ENCODE measurements at places on chromosomes 11 and 22.

GRCh38 chr22:42281706-42282251 is 11.3 kb upstream of the TCF20 start:
- DNase-seq, result no peak

DNA sequence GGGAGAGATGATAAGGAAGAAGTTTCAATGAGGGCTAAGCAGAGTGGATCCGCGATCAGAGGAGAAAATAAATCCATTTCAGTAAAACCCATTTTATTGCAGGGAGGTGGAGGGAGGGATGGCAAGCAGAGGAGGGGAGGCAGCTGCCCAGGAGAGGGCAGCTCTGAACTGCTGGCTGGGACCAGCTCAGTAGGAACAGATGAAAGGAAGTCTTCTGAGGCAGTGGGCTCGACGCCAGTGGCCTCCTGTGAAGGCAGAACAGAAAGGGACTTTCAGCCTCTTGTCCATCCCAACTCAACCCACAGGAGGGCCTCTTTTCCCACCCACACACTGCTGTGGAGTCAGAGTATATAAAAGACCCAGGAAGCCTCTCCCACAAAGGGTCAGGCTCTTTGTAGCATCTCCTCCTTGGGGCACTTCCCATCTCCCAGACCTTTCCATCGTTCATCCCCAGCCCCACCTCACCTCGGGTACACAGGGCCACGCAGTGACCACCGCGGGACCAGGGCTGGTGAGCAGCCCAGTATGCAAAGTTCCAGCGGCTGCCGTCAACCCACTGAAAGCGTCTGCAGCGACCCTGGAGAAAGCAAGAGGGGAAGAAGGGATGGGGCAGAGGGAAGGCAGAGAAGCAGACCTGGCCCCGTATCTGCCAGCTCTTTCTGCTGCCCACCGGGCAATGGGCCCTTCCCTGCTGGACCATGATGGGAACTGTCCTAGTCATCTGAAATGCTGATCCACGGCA is 3.0 kb downstream of the PRG2 start:
- no peak for DNase-seq

DNA sequence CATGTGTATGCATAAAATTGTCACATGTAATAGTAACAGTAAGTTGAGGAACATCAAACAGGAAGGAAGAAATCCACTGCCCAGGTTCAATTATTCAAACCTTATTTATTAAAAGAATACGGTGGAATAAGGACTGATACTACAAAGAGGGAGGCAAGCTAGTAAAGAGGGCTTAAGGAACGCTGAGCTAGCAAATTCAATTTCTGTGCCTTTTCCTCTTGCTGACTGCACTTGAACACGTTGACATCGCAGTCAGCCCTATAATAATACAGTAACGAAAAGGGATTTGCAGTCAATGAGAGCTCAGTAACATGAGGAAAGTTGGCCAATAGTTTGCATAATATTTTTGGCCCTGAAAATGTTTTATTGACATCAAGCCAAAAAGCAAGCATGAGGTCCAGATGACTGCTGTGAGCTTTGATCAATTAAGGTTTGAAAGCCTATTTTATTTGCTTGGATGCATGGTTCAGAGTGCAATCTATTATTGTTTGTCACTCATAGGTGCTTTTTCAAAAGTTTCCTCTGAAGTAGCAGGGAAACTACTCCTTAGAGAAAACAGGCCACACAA is 861.8 kb downstream of the LRRC4C start:
- no peak for DNase-seq

- DNase-seq, result no peak
These were observed 32.5 kb upstream of the NUCB2 start for GRCh38 chr11:17244046-17244445.

DNA sequence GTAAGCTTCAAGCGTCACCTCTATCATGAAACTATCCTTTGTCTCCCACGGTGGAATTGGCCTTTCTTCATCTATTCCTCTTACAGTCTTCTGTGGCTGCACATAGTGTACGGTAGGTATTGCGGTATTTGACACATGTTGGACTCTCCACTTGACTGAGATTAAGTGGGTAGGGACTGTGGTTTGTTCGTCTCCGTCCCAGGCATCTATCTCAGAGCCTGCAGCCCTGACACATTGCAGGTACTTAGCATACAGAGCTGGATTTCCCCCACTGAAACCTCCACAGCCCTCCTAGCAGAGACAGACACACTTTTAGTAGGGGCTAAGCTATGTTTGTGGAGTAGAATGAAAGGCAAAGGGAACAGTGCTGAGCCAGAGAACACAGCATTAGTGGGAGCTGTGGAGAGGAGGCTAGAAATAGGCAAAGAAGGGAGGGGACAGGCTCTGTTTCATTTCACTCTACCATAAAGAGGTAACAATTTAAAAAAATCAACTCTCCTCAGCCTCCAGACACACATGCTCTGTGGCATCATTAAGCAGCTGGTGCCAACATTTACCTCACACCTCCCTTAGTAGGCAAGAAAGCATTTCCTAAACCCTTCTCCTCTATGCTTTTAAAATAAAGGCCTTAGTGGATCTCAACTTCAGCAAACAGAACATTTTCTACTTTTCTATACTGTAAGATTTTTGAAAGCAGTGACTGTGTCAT is 277.5 kb downstream of the KIRREL3 start:
- no peak for DNase-seq

- peak; percentile 15 for DNase-seq
These were observed 7.4 kb downstream of the DUSP8 start for GRCh38 chr11:1564535-1565172.

GRCh38 chr11:29483831-29484230 is 533.0 kb downstream of the KCNA4 start:
- no peak for DNase-seq

- DNase-seq, result no peak
These were observed 48.2 kb upstream of the SMCO4 start for GRCh38 chr11:93591247-93591898.

- no peak for DNase-seq
These were observed 4.4 kb downstream of the NDUFV1 start for GRCh38 chr11:67611165-67611564.

DNA sequence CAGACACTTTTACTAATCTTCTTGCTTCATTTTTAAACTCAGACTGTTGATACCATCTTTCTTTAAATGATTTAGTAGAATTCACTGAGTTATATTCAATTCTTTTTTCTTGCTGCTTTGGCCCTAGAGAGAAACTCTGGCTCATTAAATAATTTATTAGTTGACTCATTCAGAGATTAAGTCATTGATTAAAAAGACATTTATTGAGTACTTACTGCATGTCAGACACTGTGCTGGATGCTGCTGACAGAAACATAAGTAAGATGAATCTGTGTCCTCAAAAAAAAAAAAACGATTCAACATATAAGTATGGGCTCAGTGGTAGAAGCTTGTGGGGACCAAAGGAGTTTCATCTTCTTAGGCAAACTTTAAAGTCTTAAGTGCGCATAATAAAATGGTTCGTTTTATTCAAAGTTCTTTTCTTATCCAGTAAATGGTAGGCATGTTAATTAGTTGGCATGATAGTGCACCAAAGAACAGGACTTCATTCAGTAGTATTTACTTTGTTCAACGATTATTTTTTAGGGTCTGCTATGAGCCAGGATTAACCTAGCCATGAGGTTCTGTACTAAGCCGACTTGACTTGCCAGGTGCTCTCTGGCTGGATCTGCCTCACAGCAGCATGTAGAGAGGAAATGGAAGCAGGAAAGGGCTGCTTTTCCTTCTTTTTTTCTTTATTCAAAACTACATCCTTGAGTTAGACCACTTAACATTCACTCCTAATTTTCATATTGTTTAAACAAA is 281.0 kb upstream of the CTSC start:
- no peak for DNase-seq

GRCh38 chr11:84319863-84320262 is 1033.7 kb upstream of the CCDC90B start:
- DNase-seq, result no peak

- DNase-seq, result no peak
These were observed 1.2 kb downstream of the PLA2G3 start for GRCh38 chr22:31139066-31139465.

GRCh38 chr22:45227645-45228400 is 12.9 kb downstream of the KIAA0930 start:
- no peak for DNase-seq

GRCh38 chr11:48093323-48093722 is 113.0 kb downstream of the PTPRJ start:
- DNase-seq, result no peak

DNA sequence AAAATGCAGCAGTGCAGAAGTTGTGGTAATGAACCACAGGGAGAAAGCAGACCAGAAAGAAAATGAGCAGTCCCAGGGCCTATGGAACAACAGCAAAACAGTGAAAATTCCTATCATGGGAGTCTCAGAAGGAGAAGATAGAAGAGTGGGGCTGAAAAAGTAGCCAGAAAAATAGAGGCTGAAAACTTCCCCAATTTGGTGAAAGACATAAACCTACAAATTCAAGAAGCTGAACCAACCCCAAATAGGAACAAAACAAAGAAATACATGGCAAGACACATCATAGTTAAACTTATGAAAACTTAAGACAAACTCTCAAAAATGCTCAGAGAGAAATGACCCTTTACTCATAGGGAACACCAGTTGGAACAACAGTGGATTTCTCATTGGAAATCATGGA is 11.4 kb downstream of the FGF19 start:
- no peak for DNase-seq

DNA sequence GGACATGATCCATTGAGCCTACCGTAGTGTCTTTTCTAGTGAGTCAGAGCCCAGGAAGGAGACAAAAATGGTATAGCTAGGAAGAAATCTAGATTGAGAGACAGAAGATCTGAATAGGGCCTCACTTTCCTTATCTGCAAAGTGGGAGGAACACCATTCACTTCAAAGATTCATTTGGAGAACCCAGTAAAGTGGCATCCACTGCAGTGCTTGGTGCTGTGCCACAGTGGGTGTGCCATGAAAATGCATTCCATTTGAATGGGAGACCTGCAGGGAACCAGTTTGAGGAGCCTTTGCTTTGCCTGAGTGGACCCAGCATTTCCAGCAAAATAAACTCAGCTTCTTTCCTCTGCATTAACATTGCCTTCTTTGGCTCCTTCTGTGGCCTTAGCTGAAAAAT is 470.5 kb upstream of the CADM1 start:
- DNase-seq, result no peak

DNA sequence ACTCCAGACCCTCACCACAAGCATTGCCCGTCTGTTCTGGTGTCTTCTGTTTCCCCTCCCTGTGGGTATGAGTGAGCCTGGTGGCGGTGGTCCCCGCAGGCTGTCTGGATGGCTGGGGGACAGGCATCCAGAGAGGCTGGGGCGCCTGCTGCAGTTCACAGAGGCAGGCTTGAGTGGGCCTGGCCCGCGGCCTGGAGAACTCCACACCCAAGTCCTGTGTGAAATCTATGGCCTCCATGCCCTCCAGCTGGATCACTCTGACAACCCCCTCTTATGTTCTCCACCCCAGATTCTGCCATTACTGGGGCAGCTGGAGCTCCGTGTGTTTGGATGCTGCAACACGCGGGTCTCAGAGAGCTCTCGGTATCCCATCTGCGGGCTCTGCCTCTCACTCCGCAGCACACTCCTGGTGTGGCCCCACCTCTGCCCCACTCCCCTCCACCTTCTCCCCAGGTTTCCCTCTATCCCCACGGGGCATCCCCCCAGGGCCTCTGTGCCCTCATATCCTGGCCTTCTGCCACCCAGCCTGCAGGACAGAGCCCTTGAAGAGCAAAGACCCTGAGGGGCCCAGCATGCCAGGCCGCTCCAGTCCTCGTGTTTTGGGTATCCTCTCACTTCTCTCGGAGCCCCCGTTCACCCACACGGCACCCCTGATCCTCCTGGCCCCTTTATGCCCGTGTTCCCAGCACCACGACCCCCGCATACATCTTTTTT is 31.3 kb downstream of the LRRC74B start:
- DNase-seq, result no peak

- no peak for DNase-seq
These were observed 213.9 kb upstream of the ISX start for GRCh38 chr22:34851918-34852662.

- peak; percentile 84 for DNase-seq
These were observed 295.5 kb downstream of the ETS1 start for GRCh38 chr11:128291835-128292234.

DNA sequence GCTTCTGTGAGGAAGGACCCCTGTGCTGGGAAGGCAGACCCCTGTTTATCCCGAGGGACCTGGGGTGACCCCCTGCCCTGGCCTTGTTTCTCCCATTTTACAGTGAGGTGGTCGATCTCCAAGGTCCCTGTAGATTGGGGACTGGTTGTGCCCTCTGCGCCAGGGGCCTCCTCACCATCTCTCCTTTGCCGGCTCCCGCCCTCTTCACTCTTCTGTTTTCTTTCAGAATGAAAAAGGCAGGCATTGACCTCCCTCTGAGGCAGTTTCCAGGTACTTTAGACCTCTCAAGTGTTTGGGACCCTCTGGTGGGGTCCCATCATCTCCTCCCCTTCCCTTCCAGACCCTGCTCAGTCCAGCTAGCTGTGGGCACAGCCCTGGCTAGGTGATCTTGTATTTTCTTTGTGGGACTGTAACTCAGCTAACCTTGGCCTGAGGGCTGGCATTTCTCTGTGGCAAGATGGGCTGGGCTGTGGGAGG is 1.5 kb downstream of the SERPINH1 start:
- DNase-seq, result no peak

DNA sequence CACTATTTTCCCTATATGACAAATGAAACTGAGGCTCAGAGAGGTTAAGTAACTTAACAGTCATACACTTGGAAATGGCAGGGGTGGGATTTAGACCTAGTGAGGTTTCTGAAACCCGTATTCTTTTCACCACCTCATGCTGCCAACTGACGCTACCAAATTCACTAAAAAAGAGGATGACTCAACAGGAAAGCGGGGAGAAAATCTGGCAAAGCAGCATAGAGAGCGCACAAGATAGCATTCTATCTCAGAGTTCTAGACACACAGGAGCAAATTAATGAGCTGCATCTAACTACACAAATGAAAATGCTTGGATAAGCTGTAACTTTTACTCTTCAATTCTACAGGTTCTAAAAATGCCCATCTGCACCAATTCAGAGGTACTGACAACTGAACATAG is 136.4 kb downstream of the RBFOX2 start:
- no peak for DNase-seq

DNA sequence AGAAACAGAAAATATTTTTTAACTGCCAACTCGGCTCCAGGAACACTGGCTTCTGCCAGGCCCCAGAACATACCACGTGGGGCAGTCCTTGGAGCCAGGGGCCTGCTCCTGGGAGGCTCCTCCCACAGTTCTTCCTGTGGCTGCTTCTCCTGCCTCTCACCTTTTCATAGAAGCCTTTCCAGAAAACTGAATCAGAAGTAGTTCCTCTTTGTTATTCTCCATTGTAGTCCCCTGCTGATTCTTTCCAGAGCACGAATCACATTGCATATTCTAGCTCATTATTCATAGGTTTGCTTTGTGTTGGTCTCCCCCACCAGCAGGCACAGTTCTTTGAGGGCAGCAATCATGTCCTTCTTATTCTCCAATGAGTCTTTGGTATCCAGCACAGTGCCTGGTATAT is 106.0 kb downstream of the EFCAB6 start:
- DNase-seq, result no peak
